Ecto neural progenitor cell (in vitro differentiated cells): ENCODE measurements at places on chromosomes 2 and 18.

DNA sequence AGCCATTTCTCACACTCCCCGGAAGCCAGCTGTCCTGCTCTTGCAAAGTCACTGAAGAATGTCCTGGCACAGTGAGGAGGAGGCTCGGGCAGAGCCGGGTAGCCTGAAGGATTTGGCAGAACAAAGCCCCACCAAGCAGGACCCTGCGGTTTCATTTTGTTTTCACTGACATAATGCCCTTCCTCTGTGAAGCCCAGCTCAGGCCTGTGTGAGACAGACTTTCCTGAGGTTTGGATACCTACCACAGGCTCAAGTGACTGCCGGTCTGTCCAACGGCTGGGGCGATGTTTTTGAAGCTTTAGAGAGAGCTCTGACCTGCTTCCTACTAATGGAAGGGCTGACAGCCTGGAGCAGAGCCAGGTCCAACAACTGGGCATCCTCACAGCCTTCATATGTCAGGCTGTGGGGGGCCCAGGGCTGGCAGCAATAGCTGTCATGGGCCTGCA, 99.8 kb upstream of the FZD7 start:
- peak; percentile 75 for DNase-seq

DNA sequence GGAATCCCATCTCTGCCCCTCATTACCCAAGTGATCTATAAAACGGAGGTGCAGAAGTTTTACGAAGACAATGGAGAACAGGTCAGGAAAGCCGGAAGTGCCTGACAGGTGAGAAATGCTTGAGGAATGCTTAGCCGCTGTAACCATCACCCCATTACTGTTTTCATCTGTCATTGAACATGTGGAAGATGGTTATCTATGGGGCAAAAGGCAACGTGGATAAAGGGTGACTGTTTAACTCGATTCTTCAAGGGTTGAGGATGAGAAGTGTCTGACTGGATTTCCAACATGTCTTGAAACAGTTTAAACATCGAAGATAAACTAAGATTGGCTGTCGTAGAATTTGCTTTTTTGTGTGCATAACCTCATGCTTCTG, 17.3 kb downstream of the HK2 start:
- DNase-seq = no peak

DNA sequence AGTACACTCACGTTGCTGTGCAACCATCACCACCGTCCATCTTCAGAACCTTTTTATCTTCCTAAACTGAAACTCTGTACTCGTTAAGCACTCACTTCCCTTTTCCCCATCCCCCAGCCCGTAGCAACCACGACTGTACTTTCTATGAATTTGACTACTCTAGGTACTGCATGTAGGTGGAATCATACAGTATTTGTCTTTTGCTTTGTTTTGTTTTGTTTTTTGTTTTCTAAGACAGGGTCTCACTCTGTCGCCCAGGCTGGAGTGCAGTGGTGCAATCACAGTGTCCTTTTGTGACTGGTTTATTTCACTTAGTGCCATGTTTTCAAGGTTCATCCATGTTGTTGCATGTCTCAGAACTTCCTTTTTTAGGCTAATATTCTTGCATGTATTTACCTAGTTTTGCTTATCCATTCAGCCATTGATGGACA, 7.0 kb upstream of the TYMS start:
- DNase-seq = no peak

DNA sequence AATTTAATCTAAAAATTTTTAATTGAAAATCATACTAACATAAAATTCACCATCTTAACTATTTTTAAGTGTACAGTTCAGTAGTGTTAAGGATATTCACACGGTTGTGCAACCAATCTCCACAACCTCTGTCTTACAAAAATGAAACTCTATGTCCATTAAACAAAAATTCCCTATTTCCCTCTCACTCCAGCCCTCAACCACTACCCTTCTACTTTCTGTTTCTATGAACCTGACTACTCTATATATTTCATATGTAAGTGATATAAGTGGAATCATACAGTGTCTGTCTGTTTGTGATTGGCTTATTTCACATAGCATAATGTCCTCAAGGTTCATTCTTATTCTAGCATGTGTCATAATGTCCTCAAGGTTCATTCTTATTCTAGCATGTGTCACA, 34.3 kb upstream of the OSBPL6 start:
- DNase-seq = no peak

GRCh38 chr2:238978497-238978896, 130.6 kb downstream of the TWIST2 start:
- no peak for DNase-seq

GRCh38 chr2:102268510-102269199, 42.7 kb upstream of the IL1RL1 start:
- DNase-seq = no peak

DNA sequence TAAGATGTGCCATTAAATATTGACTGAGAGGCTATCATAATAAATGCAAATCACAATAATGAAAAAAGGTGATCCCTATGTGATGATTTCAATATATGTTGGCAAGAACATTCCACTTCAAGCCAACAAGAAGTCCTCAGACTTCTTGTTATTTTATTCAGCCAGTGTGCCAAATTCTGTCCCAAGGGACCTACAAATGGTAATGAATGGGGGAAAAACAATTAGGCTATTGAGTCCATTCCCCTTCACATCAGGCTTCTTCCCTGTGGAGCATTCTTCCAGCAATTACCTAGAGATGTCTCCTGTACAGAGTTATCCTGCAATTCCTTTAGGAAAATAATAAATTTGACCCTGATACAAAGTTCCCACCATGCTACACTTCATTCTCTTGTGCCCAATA, 144.4 kb downstream of the PIEZO2 start:
- no peak for DNase-seq

DNA sequence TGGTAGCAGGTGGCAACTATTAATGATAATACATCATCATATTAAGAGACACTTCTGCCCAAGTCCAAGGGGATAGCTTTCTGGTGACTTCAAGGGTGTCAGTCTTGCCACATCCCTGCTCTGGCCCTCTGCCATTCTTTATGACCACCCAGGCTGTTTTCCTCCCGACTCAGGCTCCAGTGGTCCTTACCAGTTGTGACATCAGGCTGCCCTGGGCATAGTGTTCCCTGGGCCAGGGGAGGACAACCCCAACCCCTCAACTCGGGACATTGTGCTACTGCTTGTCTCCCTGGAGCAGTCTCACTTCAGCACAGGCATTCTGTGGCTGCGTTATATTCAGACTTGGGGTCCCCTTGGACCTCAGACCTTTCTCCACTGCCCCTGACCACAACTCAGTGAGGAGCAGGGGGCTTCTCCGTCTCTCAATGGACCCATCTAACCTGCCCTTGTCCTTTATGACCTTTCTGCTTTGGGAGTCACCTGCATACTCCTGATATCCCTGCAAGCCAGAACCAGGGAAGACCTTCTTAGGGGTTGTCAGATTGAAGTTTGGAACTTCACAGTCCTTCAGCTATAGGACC, 12.8 kb downstream of the DNAJB2 start:
- no peak for DNase-seq

DNA sequence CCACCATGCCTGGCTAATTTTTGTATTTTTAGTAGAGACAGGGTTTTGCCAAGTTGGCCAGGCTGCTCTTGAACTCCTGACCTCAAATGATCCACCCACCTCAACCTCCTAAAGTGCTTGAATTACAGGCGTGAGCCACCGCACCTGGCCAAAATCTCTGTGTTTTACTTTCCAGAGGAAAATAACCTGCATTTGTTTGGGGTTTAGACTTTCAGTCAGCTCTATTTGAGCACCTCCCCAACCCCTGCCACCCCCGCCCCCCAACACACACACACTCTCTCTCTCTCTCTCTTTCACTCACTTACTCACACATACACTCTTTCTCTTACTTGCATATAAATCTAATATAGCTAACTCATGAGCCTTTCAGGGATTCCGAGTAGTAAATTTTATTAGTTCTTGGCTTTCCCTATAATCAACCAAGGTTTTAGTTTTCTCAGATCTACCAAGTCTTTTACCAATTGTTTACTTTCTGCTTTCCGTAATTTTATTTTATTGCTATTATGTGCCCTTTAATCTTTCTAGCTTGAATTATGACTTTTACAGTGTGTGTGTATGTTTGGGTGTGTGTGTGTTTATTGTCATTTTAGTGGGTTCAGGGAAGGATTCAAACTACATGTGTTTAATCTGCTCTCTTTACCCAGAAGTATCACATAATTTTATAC, 24.5 kb downstream of the MFSD6 start:
- DNase-seq = no peak

GRCh38 chr2:213046431-213046830, 105.0 kb downstream of the IKZF2 start:
- no peak for DNase-seq

GRCh38 chr18:44411976-44412375, 268.7 kb upstream of the SETBP1 start:
- no peak for DNase-seq

DNA sequence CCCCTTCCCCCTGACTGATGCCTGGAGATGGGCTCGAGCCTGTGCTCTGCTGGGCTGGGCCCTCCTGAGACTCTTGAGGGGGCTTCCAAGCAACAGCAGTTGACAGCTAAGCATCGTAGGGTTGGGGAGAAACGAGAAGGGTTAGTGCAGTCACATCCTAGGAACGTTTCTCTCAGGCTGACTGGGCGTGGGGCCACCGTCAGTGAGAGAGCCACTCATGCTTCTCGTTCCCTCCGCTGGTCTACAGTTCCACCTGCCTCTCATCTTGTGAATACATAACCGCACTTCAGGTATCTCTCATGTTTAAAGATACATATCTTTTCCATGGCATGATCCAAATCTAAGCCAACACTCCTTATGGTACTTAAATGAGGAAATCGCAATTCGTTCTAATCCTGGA, 66.4 kb downstream of the TRAPPC12 start:
- DNase-seq = no peak

- DNase-seq = no peak
These were observed 325.8 kb upstream of the POU3F3 start for GRCh38 chr2:104528101-104528500.

GRCh38 chr2:122539920-122540319, 784.5 kb downstream of the TSN start:
- no peak for DNase-seq

DNA sequence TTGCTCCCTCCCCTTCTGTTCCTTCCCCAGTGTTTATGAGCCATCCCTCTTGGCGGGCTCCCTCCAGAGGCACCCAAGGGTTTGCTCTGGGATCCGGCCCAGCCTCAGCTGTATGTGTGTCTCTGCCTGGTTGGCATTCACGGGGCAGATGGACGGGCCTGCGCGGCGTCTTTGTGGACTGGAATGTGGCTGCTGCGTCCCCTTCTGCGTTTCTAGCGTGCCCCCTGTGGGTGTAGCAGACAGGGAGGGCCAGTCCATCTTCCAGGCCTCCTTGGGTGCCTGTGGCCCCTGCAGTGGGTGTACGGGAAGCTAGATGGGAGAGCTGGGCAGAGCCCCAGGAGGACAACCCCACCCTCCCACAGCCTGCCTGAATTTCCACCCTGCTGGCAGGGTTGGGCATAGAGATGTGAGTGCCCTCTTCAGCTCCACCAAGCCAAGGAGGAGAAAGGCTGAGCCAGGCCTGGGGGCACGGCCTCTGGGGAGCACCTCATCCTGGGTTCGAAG, 15.7 kb downstream of the GPC1 start:
- DNase-seq = no peak

GRCh38 chr2:71965530-71965929, 182.1 kb downstream of the CYP26B1 start:
- DNase-seq = no peak

DNA sequence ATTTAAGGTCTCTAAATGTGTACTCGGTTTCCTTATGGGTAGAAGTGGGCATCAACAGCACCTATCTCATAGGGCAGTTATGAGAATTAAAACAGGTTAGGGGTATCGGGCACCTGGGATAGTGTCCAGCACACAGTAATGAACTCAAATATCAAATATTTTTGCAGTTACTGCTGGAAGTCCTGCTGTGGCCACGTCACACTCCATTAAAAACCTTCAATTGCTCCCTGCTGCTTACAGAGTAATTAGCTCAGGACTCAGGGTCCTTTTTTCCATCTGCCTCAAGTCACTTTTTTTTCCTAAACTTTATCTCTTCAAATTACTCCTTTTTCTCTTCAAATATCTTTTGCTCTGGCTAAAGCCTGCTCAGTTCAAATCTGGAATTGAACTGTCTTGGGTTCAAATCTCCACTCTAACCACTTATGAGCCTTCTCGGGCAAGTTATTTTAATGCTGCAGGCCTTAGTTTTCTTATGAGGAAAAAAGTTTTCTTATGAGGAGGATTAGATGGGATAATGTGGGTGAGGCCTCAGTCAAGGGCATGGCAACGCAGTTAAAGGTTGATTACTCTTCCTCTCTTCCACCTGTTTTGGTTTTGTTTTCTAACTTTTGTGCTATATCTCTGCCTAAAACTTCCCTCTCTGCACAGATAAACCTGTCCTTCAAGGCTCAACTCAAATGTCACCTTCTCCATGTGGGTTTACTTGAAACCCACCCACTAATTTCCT, 36.6 kb downstream of the SPRED2 start:
- DNase-seq = no peak

- no peak for DNase-seq
These were observed 73.0 kb downstream of the MYO1B start for GRCh38 chr2:191318037-191318728.

DNA sequence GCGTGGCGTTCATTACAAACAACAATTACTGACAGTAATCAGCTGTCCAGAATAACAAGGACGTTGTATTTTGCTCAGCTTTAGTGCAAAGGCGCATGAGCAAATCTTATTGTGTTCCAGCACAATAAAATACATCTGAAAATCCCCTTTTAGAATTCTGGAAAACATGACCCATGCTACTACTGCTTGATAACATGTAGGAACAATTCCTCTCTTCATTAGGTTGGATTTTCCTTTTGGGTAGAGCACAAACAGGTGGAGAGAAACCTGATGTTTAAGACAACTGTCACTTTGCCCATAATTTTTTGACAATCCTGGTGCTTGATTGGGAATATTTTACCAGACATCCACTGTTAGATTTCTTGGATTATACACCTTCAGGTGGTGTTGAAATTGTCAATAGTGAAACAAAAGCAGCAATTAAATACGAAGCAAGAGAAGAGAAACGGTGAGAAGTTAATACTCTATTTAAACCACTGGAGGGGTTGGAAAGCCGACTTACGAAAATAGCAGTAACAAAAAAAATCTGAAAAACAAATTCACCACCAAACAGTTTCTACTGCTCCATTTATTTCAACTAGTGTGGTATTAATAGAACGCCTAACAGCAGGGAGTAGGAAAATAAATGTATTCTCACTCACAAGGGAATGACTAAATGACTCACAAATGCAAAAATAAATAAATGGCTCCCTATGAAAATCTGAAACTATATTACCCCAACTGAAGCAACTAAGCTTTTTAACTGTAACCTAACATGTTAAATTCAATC, 102.7 kb downstream of the CPO start:
- no peak for DNase-seq

DNA sequence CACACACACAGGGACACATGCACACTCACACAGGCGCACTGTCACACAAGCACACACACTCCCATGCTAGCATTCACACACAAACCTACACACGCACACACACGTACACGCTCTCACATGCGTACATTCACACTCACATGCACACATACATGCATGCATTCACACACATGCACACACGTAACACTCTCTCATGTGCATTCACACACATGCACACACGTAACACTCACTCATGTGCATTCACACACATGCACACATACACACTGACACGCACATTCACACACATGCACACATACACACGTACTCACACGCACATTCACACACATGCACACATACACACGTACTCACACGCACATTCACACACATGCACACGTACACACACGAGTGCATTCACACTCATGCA, 16.3 kb downstream of the ADI1 start:
- no peak for DNase-seq

GRCh38 chr2:188485496-188485895, 193.8 kb downstream of the GULP1 start:
- no peak for DNase-seq

- no peak for DNase-seq
These were observed 133.9 kb upstream of the ARL4C start for GRCh38 chr2:234630801-234631261.
